Osteoblast (primary cell): ENCODE measurements at places on chromosomes 2 and 18. TPM values are rescaled to one million over a fixed set of nuclear protein-coding genes. Genes with fewer than 3 reads are reported as not detected.

PROKR1 gene
- not detected in 2 replicates for total RNA-seq

CREG2 gene
- 0.29 and 0.36 TPM in 2 replicates for total RNA-seq

DNA sequence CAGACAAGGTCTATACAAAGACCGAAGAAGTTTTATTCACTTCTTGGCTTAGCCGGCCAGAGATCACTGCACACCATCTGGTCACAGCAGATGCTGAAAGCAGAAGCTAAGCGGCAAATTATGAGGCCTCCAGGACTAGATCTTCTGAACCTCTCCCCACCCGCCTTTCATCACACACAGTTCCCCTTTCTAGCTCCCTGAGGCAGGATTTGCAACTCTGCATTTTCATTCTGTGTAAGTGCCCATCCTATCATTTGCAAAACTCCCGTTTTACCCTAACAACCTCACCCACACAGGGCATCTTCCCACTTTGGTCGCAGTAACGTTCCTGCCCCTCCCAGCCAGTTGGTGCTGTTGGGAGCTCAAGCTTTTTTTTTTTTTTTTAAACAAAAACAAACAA lies 3.1 kb upstream of the MOB1A start:
- no peak for DNase-seq

DNA sequence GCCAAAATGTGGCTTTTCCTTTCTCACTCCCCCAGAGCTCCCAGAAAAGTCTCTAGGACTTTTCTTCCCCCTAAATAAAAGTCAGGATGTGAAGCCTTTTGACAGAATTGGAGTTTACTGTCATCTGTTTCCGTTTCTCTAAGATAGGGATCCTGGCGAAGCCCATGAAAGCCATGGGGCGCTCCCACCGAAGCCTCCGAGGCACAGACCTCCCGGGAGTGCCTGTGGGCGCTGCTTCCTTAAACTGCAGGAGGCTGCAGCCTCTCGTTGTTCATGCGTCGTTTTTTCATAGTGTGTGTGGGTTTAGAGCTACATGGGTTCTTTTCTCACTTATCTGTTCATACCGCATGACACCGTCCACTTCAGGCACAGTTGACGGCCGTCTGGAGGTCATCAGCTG lies 56.8 kb downstream of the ASAP2 start:
- DNase-seq, result peak; percentile 83

RAB10 gene
- total RNA-seq, result 128 and 151 TPM in 2 replicates

GRCh38 chr2:82055846-82056245 lies 1751.3 kb upstream of the LRRTM1 start:
- DNase-seq, result no peak

SPATA3 gene
- not detected in 2 replicates for total RNA-seq

DNA sequence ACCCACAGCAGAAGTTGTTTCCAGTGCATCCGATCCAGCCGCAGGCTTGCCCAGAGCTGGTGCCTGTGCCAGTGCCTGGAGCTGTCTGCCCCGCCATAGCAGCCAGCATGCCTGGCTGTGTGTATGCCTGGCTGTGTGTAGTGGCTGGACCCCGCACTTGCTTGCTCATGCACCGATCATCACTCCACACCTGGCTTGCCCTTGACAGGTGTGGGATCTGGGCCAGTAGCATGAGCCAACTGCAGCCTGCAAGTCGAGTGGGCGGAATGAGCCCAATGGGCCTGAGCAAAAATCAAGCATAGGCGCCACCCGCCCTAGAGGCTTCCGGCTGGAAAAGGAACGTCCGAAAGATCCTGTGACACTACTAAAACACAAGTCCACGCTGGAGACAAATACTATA lies 74.5 kb downstream of the EPB41L3 start:
- DNase-seq, result no peak

SIX3 gene
- not detected in 2 replicates for total RNA-seq

RSAD2 gene
- total RNA-seq, result 0.29 and 0.72 TPM in 2 replicates

AKAIN1 gene
- total RNA-seq, result not detected in 2 replicates

NEURL3 gene
- 0.29 TPM in 1 of 2 replicates, not detected in the other for total RNA-seq

- peak; percentile 95 for DNase-seq
Observed at GRCh38 chr2:47274054-47274782, 119.1 kb upstream of the STPG4 start.

- DNase-seq, result no peak
Observed at GRCh38 chr2:209147981-209148380, 275.9 kb upstream of the MAP2 start.

GRCh38 chr2:122205641-122206040 lies 450.2 kb downstream of the TSN start:
- DNase-seq, result no peak

RPRM gene
- total RNA-seq, result 0.29 and 0.36 TPM in 2 replicates

- DNase-seq, result peak; percentile 54
Observed at GRCh38 chr2:100923461-100924060, 78.5 kb upstream of the RPL31 start.

DNA sequence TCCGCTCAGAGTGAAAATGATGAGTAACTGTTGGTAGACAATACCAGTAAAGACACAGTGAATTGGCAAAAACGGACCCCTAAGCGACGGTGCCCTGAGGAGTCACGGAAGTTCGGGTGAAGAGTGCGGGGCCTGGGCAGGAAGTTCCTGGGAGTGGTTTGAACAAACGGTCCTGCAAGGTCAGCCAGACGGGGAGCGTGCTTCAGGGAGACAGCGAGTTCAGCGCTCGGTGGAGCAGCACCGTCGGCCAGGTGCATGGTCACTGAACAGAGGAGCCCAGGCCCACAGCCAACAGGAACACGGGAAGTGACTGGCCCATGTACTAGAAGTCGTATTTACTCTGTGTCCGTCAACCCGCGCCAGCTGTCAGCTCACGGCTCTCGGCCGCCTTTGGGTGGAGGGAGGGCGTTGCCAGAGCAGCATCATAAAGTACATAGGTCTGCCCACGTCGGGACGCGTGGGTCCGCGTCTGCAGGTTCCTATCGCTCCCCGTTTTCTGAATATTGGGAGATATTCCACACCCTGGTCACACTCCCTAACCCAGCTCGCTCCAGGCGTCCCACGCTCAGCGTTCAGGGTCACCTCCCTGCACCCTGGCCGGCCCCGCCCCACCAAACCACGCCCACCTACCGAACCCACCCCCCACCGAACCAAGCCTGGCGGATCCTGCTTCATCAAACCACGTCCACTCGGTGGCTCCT lies 75.6 kb upstream of the UXS1 start:
- DNase-seq, result no peak

DNA sequence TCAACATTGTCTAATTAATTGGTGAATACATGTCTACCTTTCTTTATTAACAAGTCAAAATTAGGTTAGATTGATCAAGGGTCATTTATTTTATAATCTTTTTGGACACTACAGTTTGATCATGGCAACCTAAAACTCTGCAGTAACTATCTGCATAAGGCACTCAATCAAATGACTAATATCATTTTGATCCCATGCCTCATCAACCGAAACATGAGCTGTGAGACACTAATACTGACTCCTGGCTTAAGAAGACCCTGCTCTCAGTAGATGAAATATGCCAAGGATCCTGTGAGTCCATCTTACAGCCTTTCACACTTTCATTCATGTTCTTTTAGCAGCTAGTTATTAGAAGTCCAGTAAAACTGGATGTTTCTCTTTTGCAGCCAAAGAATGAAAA lies 169.4 kb upstream of the CAVIN2 start:
- peak; percentile 6 for DNase-seq

- peak; percentile 67 for DNase-seq
Observed at GRCh38 chr18:55869556-55870501, 281.8 kb upstream of the TCF4 start.

DNA sequence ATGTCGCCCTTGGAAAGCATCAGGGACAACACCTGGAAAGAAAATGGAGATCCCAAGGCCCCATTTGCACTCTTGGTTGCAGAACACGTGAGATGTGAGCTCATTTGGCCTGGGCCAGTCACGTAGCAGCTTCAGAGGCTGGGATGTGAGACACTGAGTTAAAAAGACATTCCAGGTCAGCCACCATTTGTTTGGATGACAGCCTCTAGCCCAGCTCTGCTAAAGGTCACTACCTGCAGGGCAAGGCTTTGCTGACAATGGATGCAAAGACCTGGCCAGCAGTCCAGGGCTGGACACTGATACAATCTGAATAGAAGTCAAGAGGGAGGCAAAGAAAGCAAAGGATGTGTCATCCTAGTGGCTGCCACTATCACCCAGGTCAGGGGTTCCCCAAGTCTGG lies 83.9 kb upstream of the LRPPRC start:
- DNase-seq, result no peak

ASB18 gene
- total RNA-seq, result under 0.01 TPM in 1 of 2 replicates, not detected in the other

DNA sequence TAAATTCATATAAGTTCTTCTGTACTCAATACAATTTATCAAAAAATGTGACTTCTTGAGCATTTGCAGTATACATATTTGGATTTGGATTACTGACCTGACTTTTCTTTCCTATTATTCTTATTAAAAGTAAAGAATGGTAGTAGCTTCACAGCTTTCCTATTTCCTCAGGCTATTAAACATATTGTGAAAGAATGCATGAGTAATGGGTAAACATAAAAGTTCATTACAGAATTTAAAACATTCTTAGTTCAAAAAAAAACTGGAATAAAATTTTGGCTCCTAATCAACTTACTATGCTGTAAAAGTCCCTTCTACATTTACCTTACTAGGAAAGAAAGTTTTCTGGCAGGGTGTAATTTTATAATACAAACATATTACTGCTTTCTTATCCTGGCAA lies 27.3 kb upstream of the C2orf66 start:
- DNase-seq, result no peak

- DNase-seq, result no peak
Observed at GRCh38 chr18:75304678-75305557, 94.3 kb downstream of the TSHZ1 start.

DDX18 gene
- 44.2 and 44.5 TPM in 2 replicates for total RNA-seq

- no peak for DNase-seq
Observed at GRCh38 chr2:112622528-112622849, 23.2 kb upstream of the SLC20A1 start.

- DNase-seq, result no peak
Observed at GRCh38 chr2:38095079-38095995, 19.4 kb upstream of the CYP1B1 start.

- no peak for DNase-seq
Observed at GRCh38 chr18:48050176-48050575, 119.7 kb upstream of the SMAD2 start.

SIX2 gene
- total RNA-seq, result 14.8 and 15.9 TPM in 2 replicates

GRCh38 chr18:37577051-37577611 lies 11.5 kb upstream of the CELF4 start:
- DNase-seq, result no peak

ICOS gene
- total RNA-seq, result not detected in 2 replicates

DNA sequence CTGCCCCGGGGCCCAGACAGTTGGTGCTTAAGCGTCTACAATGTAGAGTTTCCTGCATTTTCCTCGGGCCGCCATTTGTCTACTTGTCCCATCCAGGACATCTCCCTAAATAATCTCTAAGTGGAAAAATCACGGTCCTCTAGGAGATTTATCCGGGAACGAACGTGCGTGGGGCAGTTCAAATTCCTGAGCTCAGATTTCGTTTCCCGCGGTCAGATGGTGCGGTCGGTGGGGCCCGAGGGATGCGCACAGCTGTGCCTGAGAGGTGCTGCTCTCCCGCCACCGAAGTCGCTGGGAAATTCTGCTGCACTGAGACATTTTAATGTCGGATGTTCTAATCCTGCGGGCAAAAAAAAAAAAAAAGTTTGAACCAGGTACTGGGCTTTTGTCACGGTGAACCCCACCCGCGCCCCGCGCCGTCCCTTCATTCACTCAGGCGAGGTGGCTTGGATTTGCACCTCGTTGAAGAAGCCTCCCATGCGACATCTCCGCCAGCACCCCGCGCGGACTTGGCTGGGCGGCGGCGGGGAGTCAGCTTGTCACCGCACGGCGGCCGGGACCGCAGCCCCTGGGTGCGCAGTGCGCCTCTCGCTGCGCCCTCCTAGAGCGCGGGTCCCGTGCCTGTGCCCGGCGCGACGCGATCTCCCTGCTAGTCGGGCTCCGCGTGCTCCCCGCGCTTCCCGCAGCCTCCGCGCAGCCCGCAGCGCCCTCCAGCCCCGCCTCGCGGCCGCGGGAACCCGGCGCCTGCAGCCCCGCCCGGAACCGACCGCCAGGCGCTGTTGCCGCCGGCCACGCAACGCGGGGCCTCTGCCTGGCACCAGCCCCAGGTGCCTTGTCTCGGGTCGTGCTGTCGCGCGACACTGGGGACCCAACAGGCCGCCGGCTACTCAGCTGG lies 191.9 kb upstream of the TCF4 start:
- DNase-seq, result peak; percentile 87

- no peak for DNase-seq
Observed at GRCh38 chr18:30387401-30387800, 655.1 kb downstream of the DSC3 start.

- no peak for DNase-seq
Observed at GRCh38 chr18:54742120-54742519, 86.2 kb upstream of the RAB27B start.

DNA sequence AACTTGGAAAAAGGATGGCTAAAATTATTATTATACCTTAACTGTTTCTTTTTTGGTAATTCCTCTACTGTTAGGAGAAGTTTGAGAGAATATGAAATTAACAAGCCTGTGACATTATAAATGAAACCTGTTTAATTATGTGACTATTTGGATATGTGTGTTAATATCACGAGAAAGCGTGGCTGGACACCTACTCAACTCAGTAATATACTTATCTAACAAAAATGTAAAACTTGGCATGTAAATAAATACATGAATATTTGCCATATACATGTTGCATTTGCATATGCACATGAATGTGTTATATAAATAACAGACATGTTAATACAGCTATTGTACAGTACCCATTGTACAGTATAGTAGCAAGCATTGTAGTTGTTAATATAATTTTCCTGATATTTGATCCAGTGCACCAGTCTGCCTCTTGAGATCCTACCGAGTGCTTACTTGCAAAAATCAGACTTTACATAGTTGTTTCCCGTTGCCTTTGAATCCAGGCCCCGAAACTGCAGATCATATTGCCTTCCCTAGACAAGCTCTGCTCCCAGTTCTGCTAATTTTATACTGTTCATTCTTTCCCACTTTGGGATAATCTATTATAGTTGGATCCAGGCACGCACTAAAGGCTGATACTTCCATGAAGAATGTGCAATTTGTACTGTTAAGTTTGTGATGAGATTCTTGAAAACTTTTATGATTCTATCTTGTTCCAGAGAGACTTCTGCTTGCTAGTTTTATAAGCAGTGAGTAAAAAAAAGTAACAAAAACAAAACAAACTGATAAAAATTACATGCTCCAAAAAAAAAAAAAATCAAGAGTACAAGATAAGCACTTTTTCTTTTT lies 395.6 kb downstream of the ARHGAP15 start:
- DNase-seq, result no peak

DNA sequence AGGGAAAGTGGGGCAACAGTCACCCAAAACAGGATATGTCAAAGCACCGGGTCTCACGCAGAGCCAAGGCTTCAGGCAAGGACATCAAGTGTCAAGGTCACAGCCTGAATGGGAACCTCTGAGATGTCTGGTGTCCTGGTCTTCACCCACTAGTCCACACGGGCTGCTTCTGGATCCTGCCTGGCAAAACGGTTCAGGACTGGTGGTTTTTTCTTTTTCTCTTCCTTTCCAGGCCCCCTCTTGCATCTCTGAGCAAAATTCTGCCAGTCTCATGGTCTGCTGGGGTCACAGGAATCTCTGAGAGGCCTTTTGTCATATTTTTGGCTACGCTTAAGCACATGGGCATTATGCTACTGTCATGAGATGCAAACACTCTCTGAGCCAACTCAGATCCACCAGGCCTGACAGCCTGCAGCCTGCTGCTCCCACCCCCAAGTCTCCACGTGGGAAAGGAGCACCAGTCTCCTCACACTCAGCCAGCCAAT lies 518.2 kb upstream of the ZEB2 start:
- no peak for DNase-seq
